ENCODE measurements at places on chromosomes 1 and 21.

- DNase-seq = no peak
Measured at GRCh38 chr1:9792156-9793042, 31.4 kb downstream of the CLSTN1 start.

DNA sequence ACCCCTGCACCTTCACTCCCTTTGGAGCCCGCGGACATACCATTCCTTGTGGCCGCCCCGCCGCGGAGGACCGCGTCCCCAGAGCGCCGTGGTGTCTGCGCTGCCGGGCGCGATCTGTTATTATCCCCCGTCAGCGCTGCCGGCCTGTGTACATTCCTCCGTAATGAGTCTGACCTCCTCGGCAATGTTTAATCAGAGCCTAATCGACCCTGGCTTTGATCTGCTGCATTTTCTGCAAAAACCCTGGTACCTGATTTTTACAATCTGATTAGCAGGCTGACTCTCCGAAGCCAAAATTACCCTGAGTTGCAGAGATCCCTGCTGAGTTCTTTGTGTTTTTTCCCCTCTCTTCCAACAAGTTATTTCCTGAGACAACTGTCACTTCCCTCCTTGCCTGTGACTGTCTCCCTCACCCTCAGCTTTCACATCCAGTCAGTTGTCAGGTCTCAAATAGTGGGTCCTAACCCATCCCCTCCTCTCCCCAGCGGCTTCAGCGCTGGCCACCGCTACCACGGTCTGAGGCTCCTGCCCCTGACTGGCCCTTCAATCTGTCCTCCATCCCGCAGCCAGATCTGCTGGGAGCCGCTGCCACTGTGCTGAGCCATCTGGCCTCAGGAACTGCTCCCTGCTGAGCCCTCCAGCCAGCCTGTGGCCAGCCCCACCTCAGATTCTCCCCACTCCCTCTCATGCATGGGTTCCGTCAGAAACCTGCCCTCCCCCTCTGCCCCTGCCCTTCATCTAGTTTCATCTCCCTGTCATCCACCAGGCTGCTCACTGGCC is 53.5 kb downstream of the GLIS1 start:
- DNase-seq = no peak

DNA sequence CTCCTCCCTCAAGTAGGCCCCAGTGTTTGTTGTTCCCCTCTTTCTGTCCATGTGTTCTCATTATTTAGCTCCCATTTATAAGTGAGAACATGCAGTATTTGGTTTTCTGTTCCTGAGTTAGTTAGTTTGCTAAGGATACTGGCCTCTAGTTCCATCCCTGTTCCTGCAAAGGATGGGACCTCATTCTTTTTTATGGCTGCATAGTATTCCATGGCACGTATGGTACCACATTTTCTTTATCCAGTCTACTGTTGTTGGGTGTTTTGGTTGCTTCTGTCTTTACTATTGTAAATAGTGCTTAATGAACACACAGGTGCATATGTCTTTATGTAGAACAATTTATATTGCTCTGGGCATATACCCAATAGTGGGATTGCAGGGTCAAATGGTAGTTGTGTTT is 232.9 kb downstream of the TPR start:
- DNase-seq = no peak

DNA sequence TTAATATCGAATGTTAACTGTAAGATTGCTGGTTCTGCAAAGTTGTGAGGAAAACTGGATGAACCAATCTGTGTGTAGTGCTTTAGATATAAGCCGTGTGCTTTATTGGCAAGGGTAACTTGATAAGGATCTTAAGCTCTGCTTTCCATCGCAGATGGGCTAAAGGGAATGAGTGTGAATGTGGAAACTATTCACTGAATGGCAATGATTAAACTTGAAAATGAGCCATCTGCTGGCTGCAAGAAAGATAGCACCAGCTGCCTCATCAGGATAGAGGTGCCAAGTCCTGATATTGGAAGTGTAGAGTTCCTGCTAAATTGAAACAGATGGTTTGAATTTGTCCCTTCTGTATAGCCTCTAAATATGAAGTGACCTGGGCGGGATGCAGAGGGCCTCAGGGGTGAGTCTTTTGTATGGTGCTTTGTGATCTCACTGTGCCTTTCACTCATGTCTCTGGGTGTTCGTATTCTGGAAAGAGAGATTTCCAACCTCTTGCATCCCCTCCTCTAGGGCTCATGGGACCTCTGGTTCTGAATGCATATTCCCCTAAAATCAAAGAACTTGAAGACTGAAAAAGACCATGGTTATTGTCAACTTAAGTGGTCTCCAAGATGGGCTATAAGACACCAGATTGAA is 9.2 kb downstream of the FCRL3 start:
- DNase-seq = peak; percentile 26

DNA sequence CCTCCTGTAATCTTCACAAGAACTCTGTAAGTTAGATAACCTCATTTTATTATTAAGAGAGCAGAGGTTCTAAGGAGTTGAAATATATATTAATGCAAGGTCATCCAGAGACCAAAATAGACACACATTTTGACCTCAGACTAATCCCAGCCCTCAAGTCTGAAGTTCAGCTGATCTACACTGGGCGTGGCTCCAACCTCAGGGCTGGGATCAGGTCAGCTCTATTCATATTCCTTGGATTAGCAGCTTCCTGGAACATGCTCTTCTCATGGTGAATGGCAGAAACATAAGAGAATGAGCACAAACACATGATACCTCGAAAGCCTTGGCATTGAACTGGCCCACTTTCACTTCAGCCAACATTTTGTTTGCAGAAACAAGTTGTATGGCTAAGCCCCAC is 200.8 kb upstream of the ST6GALNAC5 start:
- no peak for DNase-seq

All from NCI-H460 (cell line).